Heart left ventricle (tissue), 16 donors: ENCODE measurements at places on chromosomes 2 and 18. TPM values are rescaled to one million over a fixed set of nuclear protein-coding genes. Genes with fewer than 3 reads are reported as not detected.

Gene DUSP2
- 11.1 TPM for total RNA-seq

Gene COL3A1
- 50.4 TPM for total RNA-seq

Gene MSTN
- total RNA-seq: 0.11 TPM

DNA sequence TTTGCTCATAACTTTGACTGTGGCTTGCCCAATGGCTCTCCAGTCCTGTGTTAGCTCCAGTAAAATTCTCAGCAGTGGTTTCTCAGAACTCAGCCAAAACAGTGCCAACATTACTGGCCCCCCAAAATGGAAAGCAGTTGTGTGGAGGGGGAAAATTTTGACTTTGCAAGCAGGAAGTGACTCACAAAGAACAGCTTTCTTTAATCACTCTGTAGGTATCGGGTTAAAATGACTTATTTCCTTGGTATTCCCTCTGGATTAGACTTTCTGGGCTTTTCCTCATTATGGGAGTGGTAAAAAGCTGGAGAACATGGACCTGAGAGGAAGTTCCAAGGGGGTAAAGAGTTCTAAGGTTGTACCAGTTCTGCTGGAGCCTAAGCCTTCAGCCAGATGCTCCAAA is 175.7 kb upstream of the RND3 start:
- no peaks in the 10 kb centered on the region for H3K4me1 ChIP-seq
- H3K27ac ChIP-seq: no peak overlapping the region
- no peak overlapping the region for H3K4me3 ChIP-seq
- no peak for DNase-seq
- H3K27me3 ChIP-seq: no peaks in the 10 kb centered on the region
- H3K36me3 ChIP-seq: no peaks in the 10 kb centered on the region
